ENCODE measurements at places on chromosomes 12 and 14.

DNA sequence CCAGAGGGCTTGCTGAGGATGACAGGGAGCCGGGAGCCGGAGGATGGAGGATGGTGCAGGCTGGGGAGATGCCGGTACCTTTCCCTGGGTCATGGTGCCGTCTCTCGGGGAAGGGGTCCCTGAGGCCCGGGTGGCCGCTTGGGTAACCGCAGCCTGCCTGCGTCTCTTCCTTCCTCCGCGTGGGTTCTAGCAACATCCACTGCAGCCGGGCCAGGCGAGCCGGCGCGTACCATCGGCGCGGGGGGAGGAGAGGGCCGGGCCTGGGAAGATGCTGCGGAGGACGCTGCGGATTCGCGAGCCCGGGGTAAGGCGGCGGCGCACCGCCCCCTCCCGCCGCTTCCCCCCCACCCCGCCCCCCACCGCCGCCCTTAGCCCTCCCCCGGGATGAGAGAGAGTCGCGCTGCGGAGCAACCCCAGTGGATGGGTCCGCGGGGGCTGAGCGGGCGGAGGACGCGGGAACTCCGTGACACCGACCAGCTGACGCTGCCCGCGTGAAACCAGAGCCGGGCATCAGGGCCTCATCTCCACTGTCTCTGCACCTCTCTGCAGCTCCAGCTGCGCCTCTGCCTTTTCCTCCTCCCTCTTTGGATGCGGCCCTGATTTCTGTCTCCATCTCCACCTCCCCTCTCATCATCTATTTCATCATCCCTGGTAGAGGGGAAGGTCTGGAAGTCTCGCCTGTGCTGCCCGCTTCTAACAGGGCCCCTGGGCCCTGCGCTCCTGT is at the start of gene FAIM2:
FAIM2 (minus strand) TSS at position 201 of the 724 bp plus-strand sequence; CDS start at position 93, 108 bp downstream.
- peak; percentile 39 for DNase-seq

- no peak for DNase-seq
Measured at GRCh38 chr14:67853715-67854114, 34.1 kb downstream of the RAD51B start.

GRCh38 chr12:6858799-6859198 is 6.8 kb downstream of the USP5 start:
- no peak for DNase-seq

GRCh38 chr14:84090837-84091236 is 1439.1 kb upstream of the FLRT2 start:
- DNase-seq: no peak

DNA sequence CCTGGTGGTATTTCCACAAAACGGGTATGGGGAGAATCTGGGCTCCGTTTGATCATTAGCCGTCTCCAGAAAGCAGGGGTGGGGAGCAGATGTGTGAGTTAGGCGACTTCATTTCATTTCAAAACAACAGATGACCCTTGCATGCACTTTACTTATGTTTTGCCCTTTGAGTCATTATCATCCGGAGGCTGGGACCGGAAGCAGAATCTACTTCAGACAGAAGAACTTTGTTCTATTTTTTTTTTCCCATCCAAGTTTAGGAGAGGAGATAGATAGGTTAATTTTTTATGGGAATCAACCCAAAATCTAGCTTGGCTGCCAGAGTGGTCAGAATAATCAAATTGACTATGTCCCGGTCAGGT is 31.3 kb upstream of the CMAS start:
- DNase-seq: no peak

DNA sequence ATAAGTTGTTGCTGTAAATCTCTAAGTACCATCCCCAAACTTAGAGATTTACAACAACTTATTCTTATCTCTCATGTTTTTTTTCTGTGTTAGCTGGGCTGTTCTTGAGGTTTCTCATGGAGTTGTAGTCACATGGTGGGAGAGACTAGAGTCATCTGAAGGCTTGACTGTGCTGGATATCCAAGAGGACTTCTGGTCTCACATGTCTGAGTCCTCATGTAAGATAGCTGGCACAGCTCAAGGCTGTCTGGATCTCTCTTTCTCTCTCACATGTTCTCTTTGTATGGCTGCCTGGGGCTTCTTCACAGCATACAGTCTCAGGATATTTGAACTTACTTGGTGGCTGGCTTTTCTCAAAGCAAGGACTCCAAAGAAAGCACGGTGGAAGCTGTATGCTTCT is 63.8 kb downstream of the DACT1 start:
- DNase-seq: no peak

DNA sequence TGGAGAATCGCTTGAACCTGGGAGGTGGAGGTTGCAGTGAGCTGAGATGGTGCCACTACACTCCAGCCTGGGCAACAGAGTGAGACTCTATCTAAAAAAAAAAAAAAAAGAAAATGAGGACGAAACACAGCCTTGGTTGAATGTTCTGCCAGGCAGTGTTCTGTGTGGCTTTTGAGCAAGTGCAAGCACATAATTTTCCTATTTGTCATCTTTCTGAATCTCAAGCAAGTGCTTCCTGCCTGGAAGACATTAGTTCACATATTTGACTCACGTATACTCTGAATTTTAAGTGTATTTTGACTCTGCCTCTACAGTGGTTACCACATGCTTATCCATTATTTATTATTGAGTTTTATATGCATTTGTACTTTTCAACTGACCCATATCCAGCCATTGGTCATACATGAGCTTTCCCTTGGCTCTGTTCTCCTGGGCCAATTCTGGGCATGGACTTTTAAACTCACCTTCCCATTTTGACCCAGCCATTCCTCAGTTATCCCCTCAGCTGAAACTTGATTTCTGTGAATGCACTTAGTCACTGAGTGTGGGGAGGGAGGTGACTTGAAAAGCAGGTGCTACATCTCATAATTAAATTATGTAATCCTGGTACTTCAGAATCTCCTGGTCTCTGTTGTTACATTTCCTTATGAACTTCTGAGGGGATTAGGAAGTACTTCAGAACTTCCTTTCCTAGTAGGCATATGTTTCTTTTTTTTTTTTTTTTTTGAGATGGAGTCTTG is 8.1 kb downstream of the OR10G2 start:
- no peak for DNase-seq

DNA sequence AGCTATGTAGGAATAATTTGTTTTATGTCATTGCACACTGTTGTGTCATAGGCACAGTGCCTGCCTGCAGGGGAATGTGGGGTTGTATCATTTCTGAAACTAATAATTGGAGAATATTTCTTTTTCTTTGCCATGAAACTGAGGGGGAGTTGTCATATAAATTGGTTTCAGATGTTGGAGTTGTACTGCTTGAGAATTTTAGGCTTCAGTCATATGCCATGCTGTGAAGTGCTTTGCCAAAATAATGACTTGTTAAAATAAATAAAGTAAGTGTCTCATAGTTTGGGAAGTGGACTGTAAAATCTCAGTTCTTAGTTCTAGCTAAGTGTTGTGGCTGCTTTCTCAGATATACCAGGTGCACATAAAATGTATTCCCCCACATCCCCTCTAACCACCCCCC is 116.8 kb downstream of the DAAM1 start:
- no peak for DNase-seq

DNA sequence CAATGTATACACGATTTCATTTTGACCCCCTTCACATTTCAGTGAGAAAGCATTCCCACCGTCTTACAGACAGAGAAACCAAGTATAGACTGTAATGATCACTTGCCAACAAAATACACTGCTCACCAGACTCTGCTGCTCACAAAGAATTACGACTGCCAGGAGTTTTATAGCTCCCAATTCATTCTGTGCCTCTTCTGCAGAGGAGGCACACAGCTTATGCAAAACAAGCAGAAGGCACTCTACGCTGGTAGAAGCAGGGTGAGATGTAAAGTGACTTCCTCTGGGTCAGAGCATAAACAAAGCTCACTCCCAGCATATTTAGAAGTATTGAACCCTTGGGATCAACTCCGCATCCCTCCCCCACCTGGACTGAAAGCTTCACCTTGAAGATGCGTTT is 14.6 kb downstream of the SPTB start:
- no peak for DNase-seq

DNA sequence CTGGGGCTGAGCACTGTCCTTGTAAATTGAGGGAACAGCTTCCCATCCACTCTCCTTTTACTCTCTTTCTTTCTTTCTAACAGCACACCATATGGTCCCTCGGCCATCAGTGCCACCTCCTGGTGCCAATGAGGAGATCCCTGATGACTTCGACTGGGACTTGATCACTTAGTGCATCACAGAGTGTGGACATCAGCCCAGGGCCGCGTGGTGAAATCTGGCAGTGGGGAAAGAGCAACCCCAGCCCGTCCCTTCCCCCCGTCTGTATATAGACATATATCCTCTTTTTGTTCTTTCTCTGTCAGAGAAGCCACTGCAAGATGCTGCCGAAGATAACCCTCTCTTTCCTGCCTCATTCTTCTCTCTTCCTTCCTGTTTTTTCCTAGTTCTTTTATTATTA is 13.5 kb downstream of the C3AR1 start:
- no peak for DNase-seq

- DNase-seq: no peak
Measured at GRCh38 chr12:70052931-70053497, 190.2 kb upstream of the CNOT2 start.

GRCh38 chr14:104135121-104135903 is 3.1 kb upstream of the KIF26A start:
- DNase-seq: no peak

DNA sequence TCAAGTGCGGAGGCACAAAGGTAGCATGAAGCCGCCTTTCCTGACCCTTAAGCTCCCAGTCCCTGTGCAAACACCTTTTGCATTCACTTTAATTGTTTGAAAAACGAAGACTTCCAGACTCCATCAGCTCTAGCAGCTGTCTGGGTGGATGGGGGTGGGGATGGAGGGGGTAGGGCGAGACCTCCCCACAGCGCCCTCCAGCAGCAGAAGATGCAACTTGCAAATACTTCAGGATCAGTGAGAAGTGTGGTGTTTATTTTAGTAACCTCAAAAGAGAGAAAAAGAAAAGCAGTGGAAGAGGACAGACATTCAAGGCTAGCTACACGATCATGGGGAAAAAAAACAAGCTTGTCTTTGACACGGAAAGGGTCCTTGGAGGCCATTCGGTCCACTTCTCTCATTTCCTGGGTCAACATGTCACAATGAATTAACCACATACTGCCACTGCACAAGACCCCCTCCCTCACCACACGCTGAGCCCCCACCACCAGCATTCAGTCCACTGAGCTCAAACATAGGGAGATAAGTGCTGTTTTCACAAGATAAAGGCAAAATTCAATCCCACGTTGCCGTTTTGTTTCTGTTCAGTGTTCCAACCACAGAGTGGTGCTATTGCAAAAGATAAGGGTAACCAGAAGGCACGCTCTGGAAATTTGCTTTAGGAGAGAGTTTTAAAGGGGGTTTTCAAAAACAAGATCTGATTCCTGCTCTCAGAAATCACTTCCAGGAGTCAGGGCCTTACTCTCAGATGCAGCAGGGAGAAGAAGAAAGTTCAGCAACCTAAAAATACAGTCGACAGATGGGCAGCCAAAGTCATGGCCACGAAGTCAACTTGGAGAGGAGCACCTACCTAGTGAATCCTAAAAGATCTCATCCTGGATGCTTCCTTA is 3.3 kb upstream of the NTF3 start:
- no peak for DNase-seq

- peak; percentile 27 for DNase-seq
Measured at GRCh38 chr12:56158926-56159461, 835 bp downstream of the MYL6 start.

DNA sequence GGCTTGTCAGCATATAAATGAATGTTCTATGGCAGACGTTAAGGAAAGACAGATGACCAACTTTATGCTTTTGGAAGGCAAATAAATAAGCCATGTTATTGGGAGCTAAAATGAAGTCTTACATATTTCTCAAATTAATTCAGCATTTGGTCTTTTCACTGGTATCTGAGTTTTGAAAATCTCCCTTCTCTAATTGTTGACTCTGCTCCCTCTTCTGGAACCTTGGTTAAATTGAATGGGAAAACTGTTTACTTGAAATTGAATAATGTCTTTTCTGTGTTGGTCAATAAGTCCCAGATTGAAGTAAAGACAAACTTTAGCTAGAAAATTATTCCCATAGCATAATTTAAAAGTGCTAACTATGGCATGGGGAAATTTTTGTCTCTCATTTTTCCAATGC is 38.7 kb downstream of the LGR5 start:
- DNase-seq: no peak

DNA sequence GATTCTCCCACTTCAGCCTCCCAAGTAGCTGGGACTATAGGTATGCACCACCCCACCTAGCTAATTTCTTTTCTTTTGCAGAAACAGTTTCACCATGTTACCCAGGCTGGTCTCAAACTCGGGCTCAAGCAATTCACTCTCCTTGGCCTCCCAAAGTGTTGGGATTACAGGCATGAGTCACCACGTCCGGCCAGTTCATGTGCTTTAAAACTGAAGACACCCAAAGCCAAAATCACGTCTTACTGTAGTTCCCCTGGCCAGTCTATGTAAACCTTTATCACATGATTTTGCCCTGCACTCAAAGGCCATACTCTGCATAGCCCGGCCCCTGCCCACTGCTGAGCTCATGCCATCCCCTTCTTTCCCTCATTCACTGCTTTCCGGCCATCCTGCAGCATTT is 4.5 kb downstream of the ALKBH2 start:
- DNase-seq: no peak

DNA sequence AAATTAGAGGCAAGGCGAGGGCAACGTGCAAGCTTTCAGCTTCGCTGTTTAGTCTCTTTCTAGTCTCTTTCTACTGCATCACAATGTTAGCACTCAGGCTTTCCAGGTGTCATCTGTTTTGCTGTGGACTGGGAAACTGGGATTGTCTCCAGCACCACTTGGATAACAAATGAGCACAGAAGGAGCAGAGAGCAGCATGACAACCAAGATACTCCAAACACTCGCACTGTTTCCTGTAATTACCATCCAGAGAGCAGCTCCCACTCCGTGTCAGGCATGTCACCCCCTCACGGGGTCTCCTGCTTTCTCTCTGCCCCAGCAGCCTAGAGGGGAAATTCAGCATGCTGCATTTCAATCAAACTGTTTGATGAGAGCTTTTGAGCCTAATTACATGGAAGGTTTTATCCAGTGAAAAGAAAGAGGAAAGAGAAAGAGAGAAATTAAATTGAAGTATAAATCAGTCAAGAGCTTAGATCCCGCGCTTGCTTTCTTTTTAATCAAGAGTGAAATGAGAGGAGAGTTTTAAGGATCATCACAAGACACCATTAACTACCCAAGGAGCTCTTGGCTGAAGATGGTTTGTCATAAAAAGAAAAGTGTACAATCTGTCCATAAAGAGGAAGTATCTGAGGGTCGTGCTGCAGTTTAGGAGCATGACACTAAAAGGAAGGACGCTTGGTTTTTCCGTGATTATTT is 917.7 kb downstream of the DIO2 start:
- no peak for DNase-seq

All from CD4-positive, alpha-beta T cell treated with Interleukin-12 subunit alpha and Interleukin-12 subunit beta, for 1 hour (primary cell).